ENCODE measurements at places on chromosomes 5 and 9. TPM values are rescaled to one million over a fixed set of nuclear protein-coding genes. Genes with fewer than 3 reads are reported as not detected.

ARSK gene
- 6.7 TPM for total RNA-seq

SLC6A7 gene
- not detected for total RNA-seq

COL15A1 gene
- total RNA-seq = 11.8 TPM

APBA1 gene
- total RNA-seq = 1.1 TPM

MAP1B gene
- 136 TPM for total RNA-seq

SH3RF2 gene
- total RNA-seq = 10.3 TPM

SHISAL2B gene
- total RNA-seq = not detected

GRCh38 chr5:109690975-109691574, 1.3 kb downstream of the MAN2A1 start:
- no peak for DNase-seq

DNA sequence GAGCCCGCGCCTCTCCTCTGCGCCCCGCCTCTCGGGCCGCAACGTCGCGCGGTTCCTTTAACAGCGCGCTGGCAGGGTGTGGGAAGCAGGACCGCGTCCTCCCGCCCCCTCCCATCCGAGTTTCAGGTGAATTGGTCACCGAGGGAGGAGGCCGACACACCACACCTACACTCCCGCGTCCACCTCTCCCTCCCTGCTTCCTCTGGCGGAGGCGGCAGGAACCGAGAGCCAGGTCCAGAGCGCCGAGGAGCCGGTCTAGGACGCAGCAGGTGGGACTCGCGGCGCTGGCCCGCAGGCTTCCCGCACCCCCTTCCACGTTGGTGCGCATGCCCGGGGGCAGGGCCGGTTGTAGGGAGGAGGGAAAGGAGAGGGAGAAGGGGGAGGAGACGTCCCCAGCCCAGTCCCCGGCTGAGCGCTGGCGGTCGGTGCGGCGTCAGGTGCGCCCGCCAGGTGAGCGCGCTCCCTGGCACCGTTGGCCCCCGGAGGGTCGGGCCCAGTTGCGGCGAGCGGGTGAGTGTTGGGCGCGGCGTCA, at the start of gene OCLN:
OCLN (plus strand) TSS at position 400 of the 532 bp plus-strand sequence. CDS start 11,455 bp downstream, outside the sequence.
- no peak for DNase-seq

DNA sequence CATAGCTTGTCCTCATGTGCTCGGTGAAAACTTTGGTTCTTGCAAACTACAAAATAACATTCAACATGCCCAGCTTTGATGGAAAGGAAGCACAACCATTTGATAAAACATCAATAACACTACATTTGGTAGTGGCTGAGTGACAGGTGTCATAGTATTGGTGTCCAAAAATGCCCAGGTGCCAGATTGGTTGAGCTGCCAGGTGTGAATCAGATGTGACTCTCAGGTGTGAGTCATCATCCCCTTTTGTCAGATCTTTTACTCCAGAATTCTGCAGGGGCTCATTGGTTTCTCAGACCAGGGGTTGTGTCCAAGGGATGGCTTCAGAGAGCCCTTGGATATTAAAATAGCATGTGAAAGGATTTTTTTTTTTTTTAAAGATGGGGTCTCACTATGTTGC, 22.5 kb upstream of the POMT1 start:
- no peak for DNase-seq

- no peak for DNase-seq
These were observed 106.6 kb downstream of the ADAMTS16 start for GRCh38 chr5:5246736-5247135.

DNA sequence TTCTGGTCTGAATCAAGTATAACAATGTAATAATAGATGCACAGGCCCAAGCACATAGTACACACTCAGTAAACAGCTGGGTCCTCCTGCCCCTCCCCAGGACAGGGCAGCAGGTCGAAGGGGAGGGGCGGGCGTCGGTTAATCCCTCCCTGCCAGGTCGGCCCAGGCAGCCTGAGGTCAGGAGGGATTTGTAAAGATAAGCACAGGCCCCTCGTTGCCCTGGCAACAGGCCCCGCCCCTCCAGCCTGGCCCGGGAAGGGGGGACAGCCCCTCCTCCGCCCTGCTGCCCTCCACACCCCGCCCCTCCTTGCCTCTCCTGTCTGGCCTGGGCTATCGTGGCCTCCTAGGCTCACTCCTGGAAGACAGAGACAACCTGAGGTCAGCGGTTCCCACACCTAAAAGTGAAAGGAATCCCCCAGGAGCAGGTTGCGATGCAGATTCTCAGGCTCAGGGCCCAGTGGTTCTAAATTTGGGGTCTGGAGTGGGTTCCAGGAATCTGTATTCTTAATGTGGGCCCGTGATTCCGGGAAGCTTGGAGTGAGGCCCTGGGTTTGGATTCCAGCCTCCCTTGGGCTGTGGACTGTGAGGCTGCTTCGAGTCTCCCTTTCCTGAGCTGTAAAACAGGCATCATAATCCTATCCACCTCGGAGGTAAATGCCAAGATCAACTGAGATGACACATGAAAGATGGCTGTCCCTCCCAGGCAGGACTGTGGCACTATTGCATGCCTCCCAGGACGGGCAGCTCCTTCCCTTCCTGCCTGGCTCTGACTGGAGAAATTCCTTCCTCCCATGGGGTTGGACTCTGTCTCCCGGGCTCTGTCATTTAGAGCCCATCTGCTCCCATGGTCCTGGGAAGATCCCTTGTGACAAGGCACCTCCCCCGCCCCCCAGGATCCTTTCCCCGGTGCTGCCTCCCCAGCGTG, 4.4 kb downstream of the CRB2 start:
- DNase-seq = no peak

GRCh38 chr9:109619310-109619709, 121.2 kb upstream of the PTPN3 start:
- DNase-seq = no peak

Data from kidney epithelial cell (primary cell).